NCI-H460 (cell line): ENCODE measurements at places on chromosomes 1 and 21. TPM values are rescaled to one million over a fixed set of nuclear protein-coding genes. Genes with fewer than 3 reads are reported as not detected.

DNA sequence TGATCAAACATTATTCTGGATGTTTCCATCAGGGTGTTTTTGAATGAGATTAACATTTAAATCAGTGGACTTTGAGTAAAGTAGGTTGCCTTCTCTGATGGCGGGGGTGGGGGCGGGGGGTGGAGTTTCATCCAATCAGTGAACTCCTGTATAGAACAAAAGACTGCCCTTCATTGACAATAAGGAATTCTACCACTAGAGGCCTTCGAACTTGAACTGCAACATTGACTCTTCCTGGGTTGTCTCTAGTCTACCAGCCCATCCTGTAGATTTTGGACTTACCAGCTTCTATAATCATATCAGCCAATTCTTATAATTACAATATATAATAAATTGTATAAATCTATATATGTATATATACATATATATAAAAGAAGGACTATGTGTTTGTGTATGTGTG lies 520.4 kb upstream of the CXADR start:
- DNase-seq = no peak

DNA sequence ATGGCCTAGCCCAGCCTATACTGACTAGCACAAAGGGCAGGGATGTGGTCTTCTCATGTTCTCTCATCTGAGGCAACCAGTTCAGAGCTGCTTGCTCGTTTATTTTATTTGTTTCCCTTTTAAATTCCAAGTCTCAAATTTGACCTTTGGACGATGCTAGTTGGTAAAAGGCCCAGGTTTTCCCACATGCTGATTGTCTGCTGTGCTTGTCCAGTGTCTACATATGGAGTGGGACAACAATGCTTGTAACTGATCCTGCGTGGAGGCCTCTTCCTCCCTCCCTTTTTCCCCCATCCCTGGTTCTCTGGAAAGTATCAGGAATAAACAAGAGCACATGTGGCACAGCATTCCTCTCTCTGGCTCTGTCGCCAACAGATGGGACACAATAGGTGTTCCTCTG lies 34.0 kb upstream of the BEND5 start:
- DNase-seq = no peak

- peak; percentile 26 for DNase-seq
Measured at GRCh38 chr1:109931189-109931731, 20.6 kb downstream of the CSF1 start.

DNA sequence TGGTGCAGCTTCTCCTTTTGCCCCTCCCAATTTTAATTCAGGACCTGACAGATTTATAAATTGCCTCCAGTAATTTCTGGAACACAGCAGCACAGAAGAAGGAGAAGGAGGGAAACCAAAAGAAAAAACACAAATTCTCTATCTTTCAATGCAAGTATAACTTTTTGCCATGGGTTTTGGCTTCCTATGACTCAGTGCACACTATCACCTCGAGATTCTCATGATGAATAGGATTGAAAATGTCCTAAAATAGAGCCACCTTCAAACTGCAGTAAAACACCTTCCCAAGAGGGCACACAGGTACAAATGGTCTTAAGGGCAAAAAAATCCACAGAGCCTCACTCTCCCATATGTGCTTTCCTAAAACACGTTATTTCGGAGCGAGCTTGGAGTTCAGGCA lies 113.6 kb downstream of the HLCS start:
- DNase-seq = no peak

DNA sequence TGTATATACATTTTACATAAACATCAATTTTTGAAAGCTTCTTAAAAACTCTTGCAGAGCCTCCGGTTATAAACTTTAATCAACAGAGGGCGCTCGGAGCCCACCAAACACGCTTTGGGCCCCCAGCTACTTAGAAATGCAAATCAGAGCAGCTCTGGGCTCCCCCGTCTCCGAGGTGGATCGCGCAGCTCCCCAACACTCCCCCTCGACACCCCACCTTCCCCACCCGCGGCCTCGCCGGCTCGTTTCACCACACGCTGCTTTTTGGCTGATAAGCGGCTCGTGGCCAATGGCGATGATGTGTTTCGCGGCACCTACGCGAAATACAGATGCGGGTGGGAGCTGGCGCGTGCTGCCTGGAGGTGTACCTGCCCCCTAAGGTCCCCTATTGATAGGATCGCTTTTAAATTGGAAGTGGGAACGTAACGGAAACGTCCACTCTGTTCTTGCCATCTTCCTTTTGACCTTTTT lies 1.7 kb upstream of the KIF26B start:
- peak; percentile 74 for DNase-seq

GRCh38 chr21:27422435-27422834 lies 455.5 kb upstream of the ADAMTS5 start:
- DNase-seq = no peak

GRCh38 chr1:154940213-154940560 lies 3.7 kb upstream of the PMVK start:
- no peak for DNase-seq

GRCh38 chr1:24226749-24227148 lies 39.7 kb upstream of the IFNLR1 start:
- DNase-seq = no peak

- no peak for DNase-seq
Measured at GRCh38 chr1:157469752-157470675, 82.3 kb downstream of the FCRL5 start.

- DNase-seq = no peak
Measured at GRCh38 chr1:29254346-29254745, 18.0 kb downstream of the PTPRU start.

DNA sequence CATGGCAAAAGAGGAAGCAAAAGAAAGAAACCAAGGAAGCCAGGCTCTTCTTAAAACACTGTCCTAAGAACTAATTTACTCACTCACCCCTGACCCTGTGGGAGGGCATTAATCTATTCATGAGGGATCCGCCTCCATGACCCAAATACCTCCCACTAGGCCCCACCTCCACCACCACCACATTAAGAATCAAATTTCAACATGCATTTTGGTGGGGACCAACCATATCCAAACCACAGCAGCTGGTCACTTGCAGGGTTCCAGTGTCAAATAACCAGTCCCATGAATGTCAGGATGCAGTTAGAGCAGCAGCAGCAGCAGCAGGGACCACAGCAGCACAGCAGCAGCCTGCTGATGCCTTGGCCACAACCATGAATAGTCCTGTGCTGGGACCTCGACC lies 83.8 kb downstream of the ZC3H11B start:
- no peak for DNase-seq

GRCh38 chr1:10866321-10867093 lies 70.1 kb upstream of the CASZ1 start:
- DNase-seq = no peak

- no peak for DNase-seq
Measured at GRCh38 chr1:213783893-213784292, 203.9 kb upstream of the PROX1 start.

DNA sequence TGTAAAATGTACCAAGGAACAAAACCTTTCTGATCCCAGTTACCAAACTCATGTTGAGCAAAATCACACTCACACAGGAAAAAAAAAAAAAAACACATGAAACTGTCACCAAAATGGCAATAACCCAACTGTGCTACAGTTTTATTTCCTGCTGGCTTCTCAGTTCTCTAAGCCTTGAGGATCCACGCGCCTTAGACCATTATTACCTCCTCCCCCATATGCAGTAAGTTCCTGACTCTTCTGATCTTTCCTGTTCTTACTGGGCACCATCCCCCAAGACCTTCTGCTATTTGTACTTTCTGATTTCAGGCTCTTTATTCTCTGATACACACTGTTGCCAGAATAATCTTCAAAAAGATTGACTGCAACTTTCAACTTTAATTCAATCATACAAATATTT lies 79.6 kb downstream of the SLC45A1 start:
- no peak for DNase-seq

DNA sequence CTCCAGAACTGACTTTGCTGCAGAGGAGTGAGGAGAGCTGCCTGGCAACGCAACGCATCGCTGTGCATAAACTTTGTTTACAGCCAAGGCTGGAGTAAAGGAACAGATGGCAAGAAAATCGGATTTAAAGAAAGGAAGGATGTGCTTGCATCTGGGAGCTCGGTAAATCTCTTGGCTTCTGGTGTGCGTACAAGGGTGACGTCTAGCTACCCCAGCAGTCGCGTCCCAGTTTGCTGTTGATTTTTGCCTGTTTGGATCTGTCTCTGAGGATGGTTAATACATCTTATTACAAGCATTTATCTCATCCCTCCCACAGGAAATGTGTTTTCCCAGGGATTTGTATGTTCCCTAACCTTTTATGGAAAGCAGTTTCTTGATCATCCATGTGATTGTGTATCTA lies 73.3 kb upstream of the RALGPS2 start:
- DNase-seq = no peak

- DNase-seq = no peak
Measured at GRCh38 chr1:110348050-110348449, 8.9 kb downstream of the RBM15 start.

DNA sequence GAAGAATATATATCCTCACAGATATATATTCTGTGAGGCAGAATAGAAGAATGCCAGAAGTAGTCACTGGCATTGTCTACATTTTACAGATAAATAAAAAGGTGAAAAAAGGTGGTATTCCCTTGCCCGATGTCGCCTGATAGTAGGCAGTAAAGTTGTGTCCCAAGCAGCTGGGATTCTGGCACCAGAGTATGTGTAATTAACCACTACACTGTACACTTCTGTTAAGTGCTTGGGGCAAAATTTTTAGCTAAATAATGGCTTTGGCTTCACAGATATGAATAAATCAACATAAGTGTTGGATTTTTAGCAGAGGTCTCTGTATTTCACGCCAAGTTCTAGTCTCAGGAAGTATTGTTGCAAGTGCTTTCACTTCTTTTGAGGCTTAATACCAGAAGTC lies 13.3 kb upstream of the CASQ2 start:
- no peak for DNase-seq

GRCh38 chr1:19049128-19049768 lies 92.8 kb upstream of the IFFO2 start:
- DNase-seq = no peak

DNA sequence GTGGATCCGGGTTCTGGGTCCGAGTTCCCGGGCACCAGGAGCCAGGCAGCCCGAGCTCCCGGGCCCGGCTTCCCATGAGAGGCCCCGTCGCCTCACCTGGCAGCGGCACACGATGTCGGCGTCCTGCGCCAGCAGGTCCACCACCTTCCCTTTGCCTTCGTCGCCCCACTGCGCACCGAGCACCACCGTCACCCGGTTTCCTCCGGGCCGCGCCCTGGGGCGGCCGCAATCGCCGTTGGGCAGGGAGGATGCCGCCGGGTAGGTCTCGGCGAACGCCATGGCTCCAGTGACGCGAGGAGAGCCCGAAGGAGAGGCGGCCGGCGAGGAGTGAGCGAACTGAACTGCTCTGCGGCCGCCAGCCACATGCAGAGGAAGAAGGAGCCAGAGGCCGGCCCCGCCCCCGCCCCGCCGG lies at the start of gene ADSS2:
Gene ADSS2, minus strand, starts transcription at position 371 of the 412 bp plus-strand sequence. Its CDS starts 92 bp downstream, at position 279.
- DNase-seq = no peak

DNA sequence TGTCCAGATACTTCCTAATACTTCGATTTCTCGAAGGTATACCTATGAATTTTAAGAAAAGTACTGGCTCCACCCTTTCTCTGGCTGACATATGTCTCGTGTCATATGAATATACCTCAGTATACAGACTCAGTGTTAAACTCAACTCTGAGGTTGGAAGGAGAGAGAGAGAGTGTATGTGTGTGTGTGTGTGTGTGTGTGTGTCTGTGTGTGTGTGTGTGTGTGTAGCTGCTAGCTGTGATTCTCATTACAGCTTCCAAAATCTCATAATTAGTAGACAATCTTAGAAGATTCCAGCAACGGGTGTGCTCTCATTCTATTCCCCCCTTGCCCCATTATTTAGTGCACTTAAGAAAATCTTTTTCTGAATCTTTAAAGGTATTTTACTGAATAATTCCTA lies 380.3 kb upstream of the B3GALT2 start:
- DNase-seq = no peak

- DNase-seq = no peak
Measured at GRCh38 chr1:210698661-210699060, 370.0 kb downstream of the HHAT start.

DNA sequence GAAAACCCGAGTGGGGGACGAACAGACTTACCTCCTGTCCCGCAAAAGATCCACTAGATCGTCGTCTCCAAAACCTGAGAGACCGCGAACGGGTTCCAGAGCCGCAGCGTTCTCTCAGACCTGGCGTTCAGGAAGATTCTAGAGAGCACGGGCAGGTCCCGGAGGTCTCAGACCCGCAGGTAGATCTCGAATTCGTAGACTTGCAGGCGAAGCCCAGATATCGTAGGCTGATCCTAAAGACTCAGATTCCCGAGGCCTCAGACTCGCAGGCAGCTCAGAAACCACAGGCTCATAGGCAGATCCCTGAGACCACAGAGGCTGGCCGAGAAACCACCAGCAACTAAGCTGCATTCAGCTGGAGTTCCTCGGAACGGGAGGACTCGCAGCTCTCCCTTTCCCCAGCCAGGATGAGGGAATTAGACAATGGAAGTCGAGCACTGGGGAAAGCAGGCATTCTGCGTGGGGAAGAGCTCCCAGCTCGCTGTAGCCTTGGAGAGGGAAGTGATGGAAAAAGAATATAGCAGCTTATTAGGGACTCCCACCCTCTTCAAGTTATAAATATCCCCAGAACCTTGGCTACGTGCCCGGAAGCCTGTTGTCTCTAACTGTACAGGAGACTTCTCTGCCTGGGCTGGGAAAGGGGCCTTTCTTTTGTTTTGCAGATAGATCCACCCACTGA lies at the start of gene ZNF436:
Gene ZNF436, minus strand, starts transcription at position 502 of the 679 bp plus-strand sequence. CDS start 1,831 bp downstream, outside the sequence.
- DNase-seq = peak; percentile 13

Gene CYB561D1
- total RNA-seq = 2.3 and 2.8 TPM in 2 replicates

Gene TPTE
- total RNA-seq = not detected in 2 replicates

Gene SH3GLB1
- total RNA-seq = 22.1 and 25.0 TPM in 2 replicates

Gene NES
- total RNA-seq = 2.2 and 2.5 TPM in 2 replicates

Gene NECTIN4
- total RNA-seq = 0.55 and 1.0 TPM in 2 replicates

Gene SLC22A15
- 0.14 and 0.42 TPM in 2 replicates for total RNA-seq

Gene RGS13
- not detected in 2 replicates for total RNA-seq

Gene CSMD2
- total RNA-seq = not detected in 2 replicates

Gene OPRD1
- total RNA-seq = not detected in 2 replicates

Gene SLC9A1
- total RNA-seq = 16.6 and 20.1 TPM in 2 replicates

Gene S100A7A
- total RNA-seq = not detected in 2 replicates

Gene RNF11
- 86.0 and 91.8 TPM in 2 replicates for total RNA-seq

Gene PDZK1
- 0.62 TPM in 1 of 2 replicates, not detected in the other for total RNA-seq

Gene SPRR3
- not detected in 2 replicates for total RNA-seq

Gene MCOLN2
- 7.6 and 9.8 TPM in 2 replicates for total RNA-seq

Gene RIPPLY3
- 0.20 TPM in 2 replicates for total RNA-seq

Gene GBP4
- not detected in 2 replicates for total RNA-seq
